ENCODE measurements at places on chromosomes 2 and 18. TPM values are rescaled to one million over a fixed set of nuclear protein-coding genes. Genes with fewer than 3 reads are reported as not detected.

Gene OSBPL1A
- 57.3 TPM for total RNA-seq

DNA sequence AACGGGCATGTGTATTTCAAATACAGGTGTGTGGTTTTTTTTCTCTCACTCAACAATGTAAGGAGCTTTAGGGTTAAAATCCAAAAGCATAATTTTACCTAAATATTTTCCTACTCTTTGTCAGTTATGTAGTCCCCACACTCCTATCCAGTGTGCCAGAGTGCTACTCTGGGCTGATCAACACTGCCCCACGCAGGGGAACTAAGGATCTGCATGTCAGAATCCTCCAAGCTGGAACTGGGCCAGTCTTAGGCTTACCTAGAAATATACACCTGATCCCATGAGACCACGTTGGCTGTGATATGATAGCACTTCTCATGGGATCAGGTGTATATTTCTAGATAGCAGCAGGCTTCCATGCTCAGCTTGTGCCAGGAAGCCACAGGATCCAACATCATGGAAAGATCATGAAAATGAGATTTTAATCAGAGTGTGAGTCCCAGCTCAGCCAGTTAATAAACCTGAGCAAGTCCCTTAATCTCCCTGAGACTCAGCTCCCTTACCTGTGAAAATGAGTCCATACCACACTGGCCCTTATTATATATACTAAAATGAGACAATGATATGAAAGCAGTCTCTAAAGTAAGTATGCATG lies 29.7 kb downstream of the CCDC141 start:
- no peak for DNase-seq

- peak; percentile 34 for DNase-seq
Measured at GRCh38 chr2:43029186-43029585, 197.2 kb downstream of the ZFP36L2 start.

DNA sequence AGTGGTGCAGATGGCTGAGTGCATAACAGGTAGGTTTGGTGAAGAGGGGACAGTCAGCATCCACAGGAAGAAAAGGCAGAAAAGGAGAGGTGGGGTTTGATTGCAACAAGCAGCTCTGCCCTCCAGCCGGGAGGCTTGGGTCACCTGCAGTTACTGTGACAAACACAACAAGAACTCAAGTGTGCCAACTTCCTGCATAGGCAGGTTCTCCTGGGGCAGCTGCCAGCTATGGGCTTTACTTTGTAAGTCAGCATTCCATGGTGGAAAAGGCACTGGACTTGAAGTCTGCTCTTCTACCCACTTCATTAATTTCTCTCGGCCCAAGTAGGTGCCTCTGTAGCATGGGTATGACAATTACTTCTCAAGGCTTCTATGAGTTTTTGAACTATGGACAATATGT lies 98.9 kb downstream of the MYT1L start:
- no peak for DNase-seq

GRCh38 chr2:39411181-39411944 lies 25.7 kb downstream of the MAP4K3 start:
- no peak for DNase-seq

DNA sequence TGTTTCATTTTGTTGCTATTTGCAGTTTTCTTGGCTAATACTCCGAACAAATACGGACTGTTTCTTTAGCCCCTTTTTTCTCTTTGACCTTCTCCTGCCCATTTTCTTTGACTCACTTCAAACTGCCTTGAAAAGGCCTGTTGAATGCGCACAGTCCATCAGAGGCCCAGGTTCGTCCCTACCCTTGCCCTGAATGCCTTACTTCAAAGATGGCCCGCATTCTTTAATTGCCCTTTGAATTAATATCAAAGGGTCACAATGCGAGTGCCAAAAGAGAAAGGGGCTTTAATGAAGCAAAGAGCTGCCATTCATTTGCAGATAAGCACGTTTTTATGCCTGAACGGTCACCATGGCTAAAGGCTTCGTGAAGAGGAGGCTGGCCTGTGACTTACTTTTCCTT lies 29.7 kb downstream of the PAX3 start:
- DNase-seq, result no peak

DNA sequence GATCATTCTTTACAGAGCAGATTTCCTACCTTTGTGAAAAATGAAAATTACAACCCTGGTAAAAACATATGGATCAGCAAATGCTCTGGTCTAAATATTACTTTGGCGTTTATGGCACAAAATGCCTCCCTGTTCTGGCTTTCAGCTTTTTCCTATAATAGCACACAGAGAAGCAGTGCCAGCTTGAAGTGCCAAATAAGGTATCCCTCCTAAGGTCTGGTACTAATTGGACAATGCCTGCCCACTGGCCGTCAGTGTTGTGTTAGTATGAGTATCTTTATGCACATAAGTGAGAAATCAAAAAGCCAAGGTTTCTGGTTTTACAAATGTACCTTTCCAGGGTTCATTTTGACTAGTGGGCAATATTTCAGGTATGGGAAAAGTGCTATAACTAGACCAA lies 1293.7 kb upstream of the FAM98A start:
- DNase-seq, result no peak

Gene RGPD4
- not detected for total RNA-seq

GRCh38 chr18:47149457-47150028 lies 757 bp downstream of the HDHD2 start:
- no peak for DNase-seq

Gene ASAP2
- total RNA-seq, result 31.3 TPM

Gene SKOR2
- not detected for total RNA-seq

DNA sequence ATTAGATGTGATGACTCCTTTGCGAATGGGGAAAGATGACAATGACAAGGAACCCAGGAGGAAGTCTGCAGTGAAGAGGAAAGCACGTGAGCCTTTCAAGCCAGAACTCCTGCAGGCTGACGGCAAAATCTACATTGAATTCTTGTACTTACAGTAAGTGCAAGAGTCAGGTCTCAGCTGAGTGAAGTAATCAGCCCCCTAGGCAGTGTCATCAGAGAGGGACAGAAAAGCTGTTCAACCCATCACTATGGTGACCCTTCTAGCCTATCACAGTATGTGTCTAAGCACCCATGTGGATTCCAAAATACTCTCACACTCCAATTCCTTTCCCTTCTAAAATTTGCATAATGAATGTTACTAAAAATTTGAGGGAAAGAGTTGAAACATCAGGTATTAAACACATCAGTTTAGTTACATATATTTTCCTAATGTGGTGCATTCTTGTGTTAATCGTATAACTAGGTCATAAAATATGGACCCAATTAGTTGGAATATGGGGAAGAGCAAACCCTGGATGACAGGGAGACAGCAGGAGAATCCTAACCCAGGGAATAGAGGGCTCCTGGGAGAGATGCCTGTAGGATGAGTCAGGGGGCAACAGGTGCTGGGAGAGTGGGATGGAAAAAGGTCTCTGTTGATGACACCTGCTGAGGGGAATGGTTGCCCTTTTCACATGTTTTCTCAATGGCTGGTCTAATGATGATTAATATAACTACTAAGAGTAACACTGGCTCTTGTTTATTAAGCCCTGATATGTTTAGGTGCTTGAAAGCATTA lies 39.5 kb downstream of the VWC2L start:
- no peak for DNase-seq

GRCh38 chr18:48417985-48418384 lies 8.8 kb upstream of the ZBTB7C start:
- DNase-seq, result no peak

DNA sequence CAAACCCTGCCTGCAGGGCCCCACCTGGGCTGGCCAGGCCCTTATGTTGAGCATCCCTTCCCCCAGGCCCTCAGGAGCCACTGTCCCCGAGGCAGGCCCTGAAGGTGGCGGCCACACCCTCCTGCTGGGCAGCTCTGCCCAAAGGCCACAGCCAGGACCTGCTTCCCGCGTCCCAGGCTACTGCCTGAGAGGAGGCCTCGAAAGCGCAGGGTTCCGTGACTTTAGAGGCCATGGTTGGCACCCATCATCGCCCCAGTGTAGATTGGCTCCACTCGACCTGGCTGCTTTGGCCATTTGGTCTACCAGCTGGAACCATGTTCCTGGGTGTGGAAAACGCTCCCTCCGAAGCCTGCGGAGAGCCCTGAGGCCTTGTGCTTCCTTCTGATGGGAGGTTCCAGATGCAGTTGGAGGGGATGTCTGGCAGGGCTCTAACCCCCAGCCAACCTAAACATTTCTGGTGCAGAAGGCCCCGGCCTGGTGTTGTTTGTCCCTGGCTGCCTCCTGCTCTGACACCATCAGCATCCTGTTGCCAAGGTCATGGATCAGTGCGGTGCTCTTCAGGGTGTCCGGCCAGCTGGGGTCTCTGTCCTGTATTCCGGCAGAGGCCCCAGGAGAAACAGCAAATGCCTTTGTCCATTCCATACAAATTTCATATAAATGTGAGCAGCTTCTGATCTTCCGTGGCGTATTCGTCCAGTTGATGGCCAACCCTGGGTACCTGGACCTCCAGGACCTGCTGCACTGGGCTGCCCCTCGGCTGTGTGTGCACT lies 14.7 kb downstream of the CAPN10 start:
- no peak for DNase-seq

DNA sequence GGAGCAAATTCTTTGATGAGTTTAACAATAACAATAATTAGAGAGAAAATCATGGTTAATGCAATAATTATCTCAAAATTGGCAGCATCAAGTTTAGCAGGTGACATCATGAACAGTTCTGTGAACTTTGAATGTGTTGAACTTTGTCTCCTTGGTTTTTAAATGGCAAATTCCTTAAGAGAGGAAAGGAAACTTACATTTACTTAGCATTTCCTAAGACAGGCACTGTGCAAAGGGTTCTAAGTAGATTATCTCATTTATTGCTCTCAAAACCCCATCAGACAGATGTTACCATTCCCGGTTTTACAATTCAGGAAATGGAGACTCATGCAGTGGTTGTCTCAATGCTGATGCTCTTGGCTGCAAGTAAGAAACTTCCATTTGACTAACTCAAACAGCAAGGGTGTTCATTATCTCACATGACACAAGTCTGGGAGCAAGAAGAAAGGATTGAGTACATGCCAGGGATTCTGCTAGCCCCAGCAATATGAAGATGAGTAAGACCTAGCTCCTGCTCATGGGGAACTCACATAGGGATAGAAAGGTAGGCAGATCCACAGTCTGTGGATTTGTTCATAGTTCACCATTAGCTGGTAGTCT lies 81.3 kb upstream of the ITGA6 start:
- DNase-seq, result no peak

Gene CRYBA2
- total RNA-seq, result not detected

- DNase-seq, result no peak
Measured at GRCh38 chr2:83665894-83666293, 793.2 kb downstream of the SUCLG1 start.

Gene CAVIN2
- total RNA-seq, result 40.4 TPM

Gene SP5
- total RNA-seq, result 0.28 TPM

DNA sequence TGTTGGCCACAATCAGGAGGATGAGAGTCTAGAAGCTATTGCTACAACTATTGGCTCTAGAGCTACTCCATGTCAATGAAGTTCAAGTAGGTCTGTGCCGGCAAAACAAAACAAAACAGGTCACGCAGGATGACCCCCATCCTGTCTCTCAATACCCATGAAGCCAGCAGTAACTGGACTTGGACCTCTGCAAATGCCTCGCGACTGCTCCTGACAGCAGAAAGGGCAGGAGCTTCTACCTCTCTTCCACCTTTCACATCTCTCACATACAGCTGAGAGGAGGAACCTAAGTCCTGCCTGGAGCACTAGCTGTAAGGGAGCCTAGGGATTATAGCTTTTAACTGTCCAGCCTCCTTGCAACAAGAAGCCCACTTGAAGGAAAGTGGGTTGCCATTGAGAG lies 16.0 kb downstream of the PRKAG3 start:
- no peak for DNase-seq

Gene TMEM163
- total RNA-seq, result 0.19 TPM

- DNase-seq, result peak; percentile 59
Measured at GRCh38 chr2:240392084-240392947, 43.1 kb upstream of the GPC1 start.

Gene MC4R
- not detected for total RNA-seq

DNA sequence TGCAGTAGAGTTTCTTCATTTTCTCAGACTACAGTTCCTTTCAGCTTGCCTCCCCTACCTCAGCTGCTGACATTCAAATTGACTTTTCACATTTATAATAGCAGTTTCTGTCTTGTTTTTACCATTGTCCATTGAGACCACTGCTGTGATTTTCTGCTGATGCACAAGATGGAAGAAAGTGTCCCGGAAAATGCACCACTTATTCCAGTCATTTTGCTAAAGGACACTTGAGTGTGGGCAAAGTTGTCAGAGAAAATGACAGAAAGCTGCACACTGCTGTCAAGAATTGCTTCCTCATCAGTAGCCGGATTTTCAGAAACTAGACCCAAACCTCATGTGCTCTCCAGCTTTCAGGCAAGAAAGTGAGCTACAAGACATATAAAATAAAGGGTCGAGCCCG lies 546.2 kb upstream of the SETBP1 start:
- no peak for DNase-seq

- no peak for DNase-seq
Measured at GRCh38 chr2:150887926-150888325, 373.7 kb downstream of the RBM43 start.

DNA sequence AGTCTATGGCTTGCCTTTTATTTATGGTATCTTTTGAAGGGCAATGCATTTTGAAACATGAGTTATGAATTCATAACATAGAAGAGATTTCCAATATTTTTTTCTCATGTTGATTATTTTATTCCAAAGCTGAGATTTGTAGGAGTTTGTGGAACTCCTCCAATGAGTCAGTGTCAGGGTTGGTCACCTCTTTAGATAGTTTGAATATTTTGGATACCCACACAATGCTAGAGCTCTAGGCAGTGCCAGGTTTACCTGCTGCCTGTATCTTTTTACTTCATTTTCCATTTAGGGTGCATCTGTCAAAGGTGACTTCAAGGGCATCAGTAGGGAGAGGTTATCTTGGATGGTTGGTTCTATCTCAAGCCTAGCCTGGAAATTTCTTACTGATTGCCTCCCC lies 152.7 kb downstream of the CERS6 start:
- DNase-seq, result no peak

Gene PID1
- total RNA-seq, result 42.4 TPM

Gene UGT1A4
- not detected for total RNA-seq

Gene CDH2
- total RNA-seq, result 6.0 TPM

DNA sequence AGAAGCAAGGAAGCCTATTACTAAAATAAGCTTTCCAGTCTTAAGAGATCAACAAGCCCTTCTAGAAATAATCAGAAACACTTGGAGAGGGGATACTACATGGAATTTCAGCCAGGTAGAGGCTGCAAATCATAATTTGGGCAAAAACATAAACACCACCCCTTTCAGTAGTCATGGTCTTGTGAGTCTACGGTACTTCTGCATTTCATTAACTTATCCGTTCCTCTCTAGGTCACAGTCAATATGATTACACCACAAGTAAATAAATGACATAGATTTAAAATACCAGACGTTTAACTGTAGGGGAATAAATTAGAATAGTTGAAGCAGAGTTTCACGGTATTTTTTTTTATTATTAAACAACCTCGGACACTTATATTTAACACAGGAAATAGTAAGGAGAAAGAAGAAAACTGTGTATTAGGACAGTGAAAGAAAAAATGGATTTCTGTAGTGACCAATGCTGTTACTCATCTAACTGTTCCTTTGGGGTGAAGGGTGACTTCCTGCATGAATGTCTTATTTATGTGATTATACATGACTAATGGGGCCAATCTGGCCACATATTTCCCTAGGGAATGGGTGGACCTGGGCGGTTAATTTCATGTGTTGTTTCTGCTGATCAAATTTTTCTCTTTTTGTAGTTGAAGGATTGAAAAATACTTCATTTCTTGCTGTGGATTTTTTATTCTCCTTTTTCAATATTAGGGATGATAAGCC lies 456.6 kb upstream of the UBE2E3 start:
- no peak for DNase-seq

Gene CIB4
- not detected for total RNA-seq

GRCh38 chr18:62876111-62876510 lies 160.8 kb downstream of the PHLPP1 start:
- no peak for DNase-seq
